ENCODE measurements at places on chromosomes 5 and 9.
A peak's percentile ranks its signal among the peaks of the same experiment; 100 is the strongest.

DNA sequence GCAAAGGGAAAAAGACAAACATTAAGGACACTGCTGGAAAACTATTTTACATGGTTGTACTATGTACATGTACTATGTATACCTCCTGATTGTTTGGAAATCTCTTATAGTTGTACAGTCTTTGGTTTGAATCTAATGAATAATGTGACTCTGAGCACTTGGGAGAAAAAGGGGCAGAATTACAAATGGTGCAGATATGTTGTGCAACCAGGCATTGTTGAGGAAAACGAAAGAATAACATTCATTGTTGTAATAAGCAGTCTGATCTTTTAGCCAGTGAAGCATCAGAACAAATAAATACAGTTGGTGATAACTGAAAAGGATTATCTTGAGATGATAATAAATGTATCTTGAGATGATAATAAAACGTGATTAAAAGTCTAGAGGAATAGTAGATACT is 87.2 kb downstream of the CSNK1G3 start:
- no peak for DNase-seq

DNA sequence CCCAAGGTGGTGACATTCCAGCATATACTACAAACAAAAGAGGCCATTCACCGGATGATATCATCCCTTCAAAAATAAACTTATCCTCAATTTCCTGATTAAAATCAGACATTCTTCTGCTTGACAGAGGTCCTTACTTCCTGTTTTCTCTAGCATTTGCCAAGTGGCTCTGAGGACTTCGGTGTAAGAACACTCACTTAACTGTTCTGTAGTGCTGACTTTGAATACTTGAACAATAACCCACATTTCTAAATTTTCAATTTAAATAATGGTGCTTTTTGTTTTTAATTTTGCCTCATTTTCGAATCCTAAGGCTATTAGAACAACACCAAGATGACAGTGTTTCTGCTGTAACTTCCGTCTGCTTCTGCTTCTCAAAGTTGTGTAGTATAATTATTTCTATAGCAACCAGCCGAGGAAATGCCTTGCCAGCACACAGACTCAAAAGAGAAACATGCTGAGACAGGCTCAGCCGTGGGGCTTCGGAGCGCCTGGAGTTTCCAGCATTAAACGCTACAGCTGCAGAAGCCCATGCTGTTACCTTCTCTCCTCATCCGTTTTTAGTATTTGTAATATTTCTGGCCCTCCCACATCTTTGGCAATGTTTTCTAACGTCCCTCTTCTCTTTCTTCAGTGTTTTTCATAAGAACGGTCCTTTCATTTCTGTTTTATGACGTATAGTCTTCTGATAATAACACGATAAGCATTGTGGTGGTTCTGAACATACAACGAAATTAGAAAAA is 19.5 kb upstream of the ANXA1 start:
- DNase-seq, result peak; percentile 89

- DNase-seq, result no peak
These were observed 97.5 kb downstream of the RFK start for GRCh38 chr9:76296561-76297310.

DNA sequence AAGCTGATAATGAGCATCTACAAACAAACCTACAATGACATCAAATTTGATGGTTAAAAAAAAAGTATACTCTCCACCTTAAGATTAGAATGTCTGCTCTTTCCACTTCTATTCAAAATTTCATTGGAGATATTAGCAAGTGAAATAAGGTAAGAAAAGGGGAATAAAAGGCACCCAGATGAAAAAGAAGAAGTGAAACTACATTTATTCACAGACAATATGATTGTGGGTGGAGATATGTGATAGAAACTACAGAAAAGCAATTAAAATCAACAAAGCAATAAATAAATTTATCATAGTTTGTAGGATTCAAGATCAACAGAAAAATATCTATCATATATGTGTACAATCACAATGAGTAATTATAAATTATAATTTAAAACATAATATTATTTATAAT is 395.1 kb upstream of the CCNH start:
- no peak for DNase-seq

- no peak for DNase-seq
These were observed 16.9 kb downstream of the ANKRD33B start for GRCh38 chr5:10580531-10581423.

Data from hindlimb muscle (tissue), 1 donor.